A549 treated with GW870086 at 1 μM for 4 hours (cell line): ENCODE measurements at places on chromosomes 7 and 10. TPM values are rescaled to one million over a fixed set of nuclear protein-coding genes. Genes with fewer than 3 reads are reported as not detected.

The SLC16A9 gene
- total RNA-seq, result 0.06 to 0.17 TPM (median 0.07 TPM) in 5 replicates

The MEOX2 gene
- total RNA-seq, result not detected in 5 replicates

The STAG3 gene
- 0.21 to 0.72 TPM (median 0.21 TPM) in 3 of 5 replicates, not detected in the others for total RNA-seq

The SPDYE1 gene
- not detected in 5 replicates for total RNA-seq

The MORN4 gene
- total RNA-seq, result 6.7 to 8.4 TPM (median 7.9 TPM) in 5 replicates

The CHAT gene
- total RNA-seq, result not detected in 5 replicates

The OR13A1 gene
- not detected in 5 replicates for total RNA-seq
